ENCODE measurements at places on chromosomes 3 and 15. TPM values are rescaled to one million over a fixed set of nuclear protein-coding genes. Genes with fewer than 3 reads are reported as not detected.

GRCh38 chr15:60937278-60937677 is 291.8 kb downstream of the RORA start:
- DNase-seq, result no peak

Gene ASB14
- polyA plus RNA-seq, result not detected

Gene NTRK3
- polyA plus RNA-seq, result not detected

- DNase-seq, result peak; percentile 33
These were observed 42.4 kb upstream of the RHO start for GRCh38 chr3:129485721-129486663.

Gene CYP1A2
- polyA plus RNA-seq, result not detected

DNA sequence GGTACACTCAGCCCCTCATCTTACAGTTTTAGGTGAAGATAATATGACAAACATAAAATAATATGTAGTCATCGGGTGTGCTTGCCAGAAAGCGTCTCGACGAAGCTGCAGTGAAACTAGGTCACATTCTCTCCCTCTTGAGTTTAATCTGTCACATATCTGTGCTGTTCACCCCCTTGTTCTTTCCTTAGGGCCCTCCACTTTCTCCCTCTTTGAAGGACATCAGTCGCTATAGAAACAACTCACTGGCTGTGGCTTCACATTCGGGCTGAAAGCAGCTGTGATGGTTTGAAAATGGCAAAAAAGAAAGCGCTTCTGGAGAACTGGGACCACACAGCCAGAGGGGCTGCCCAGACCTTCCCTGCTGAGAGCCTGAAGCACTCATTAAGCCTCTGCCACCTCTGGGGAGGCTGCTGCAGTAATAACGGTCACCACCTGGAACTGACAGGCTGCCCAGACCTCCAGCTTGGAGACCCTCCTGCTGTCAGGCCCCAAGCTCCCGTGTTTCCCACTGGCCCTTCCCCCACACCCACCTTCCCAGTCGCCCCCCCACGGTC is 50.3 kb downstream of the ABTB1 start:
- no peak for DNase-seq

DNA sequence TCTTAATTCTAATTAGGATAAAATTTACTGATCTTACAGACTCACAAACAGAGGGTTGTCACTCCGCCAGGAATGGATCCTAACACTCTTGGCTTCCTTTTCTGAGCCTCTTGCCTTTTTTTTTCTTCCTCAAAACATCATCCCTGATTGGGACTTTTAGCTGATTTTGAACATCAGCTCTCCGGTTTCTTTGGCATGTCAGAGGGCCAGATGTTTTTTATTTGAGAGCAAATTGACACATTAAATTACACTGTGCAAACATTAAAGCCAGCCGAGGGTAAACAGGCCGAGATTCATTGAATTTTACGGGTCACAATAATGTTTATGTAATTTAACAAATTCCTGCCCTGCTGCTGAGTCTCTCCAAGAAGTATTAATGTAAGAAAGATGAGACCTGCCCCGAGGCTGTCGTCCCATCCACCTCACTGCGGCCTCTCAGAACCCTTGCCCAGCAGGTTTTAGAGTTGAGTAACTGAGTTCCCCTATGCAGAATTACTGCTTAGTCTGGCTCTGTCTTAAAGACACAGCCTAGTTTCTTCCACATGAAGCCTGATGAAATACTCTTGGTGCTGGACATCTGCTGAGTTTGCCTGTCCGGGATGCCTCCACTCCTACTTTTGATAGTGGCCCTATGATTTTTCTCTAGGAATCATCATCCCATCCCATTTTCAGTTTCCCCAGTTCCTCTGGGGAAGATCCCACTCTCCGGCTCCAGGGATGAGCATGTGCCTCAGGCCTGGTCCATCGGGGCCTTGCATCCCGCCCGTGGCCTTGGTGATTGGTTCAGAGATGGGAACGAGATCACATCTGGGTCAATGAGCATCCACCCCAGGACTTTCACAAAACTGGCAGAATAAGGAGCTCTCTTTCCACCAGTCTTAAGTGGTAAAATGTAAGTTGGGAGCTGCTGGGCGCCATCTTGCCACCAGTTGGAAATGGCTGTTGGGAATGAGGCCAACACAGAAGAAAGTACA is 226.6 kb upstream of the TLE3 start:
- peak; percentile 39 for DNase-seq

Gene SOX2
- polyA plus RNA-seq, result 0.09 TPM

GRCh38 chr15:85955501-85956391 is 123.9 kb upstream of the AGBL1 start:
- no peak for DNase-seq

DNA sequence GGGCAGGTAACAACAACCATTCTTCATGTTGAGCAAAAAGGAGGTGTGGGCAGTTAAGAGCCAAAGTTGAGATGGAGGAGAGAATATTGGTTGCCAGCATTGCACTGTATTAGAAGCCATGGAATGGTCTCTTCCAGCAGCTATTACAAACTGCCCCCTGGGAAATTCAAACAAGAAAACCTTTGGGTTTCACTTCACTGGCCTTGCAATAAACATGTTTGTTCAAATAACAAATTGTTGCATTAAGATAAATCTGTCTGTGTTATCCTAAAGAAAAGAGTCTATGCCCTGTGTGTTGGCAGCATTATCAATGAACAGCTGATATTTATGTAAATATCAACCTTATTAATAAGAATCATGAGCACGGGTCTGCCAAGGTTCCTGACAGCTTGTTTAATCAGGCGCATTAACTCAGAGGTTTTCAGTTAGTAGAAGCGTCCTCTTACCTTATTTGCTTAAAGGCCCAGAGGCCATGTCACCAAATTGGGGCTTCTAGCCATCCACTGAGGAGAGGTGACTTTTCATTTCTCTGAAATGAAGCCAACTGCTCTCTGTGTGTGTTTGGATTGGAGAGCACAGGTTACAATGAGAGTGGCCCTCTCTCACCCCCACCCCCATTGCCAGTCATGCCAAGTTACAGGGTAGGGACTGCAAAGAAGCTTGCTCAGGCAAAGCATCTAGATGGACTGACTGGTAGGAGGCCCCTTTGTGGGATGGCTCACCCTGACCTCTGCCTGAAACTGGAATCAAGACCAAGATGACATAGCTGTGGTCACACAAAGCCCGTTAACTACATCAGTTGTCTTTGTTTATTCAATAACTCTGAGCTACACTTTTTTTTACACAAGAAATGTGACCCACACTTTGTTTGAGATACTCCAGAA is 10.5 kb downstream of the FILIP1L start:
- no peak for DNase-seq

Gene TF
- polyA plus RNA-seq, result under 0.01 TPM

DNA sequence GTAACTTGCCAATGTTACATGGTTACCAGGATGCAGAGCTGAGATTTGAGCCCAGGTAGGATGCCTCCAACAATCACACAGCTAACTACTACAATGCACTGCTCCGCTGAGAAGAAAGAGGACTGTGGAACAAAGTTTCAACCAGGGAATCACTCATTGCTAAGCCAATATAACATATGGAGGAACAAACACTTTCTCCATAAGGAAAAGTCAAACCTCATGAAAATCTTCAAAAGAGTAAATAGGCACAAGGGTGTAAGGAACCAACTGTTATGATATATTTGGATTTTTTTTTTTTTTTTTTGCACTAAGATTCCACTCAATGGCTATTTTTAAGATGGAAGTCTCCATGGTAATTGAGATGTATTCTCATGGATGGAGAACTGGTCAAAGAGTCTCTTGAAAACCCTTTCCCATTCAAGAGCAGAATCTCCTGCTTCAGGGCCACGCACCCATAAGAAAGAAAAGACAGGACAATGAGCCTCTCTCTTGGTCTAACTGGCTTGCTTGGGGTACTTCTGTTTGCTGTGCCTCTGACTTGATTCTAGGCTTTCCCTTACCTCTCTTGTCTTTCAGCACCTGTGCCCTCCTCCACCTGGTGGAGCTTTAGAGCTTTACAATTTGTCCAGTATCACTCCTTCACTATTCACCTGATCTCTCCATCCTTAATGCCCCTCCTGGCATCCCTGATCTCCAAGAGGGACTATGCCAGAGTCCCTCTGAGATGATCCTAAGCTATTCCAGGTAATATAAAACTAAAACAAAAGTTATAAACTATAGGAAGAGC is 252.8 kb downstream of the NTRK3 start:
- no peak for DNase-seq

DNA sequence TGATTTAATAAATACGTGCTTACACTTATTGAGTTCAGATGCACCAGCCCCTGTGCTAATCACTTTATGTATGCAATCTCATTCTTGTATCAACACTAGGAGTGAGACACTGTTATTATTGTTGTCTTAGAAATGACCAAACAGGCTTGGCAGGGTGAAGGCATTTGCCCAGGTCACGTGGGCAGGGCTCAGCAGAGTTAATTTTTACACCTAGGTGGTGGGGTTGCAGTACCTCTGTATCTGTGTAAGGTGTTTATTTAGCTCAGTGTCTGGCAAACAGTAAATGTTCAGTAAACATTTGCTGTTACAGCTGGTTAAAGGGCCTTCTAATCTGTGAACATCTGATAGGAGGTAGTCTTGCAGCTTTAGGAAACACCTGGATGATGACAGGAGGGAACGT is 200.0 kb downstream of the CACNA2D3 start:
- DNase-seq, result no peak

DNA sequence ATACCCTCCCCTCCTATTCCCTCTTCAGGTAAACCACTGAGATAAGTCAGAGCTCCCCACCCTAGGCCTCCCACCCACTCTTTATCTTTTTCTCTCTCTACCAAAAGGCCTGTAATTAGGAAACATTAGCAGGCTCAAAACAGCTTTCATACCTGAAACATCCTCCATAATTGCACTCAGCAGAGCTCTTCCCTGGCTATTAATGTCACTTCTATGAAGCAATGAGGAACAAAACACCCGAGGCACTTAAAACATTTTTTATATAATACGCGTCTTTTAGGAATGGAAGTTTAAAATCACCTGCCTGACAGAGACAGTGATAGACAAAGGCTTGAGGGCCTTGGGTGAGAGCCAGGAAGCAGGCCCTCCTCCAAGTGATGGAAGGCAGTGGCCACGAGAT is 138.9 kb downstream of the EPHB1 start:
- DNase-seq, result no peak

Gene TGM5
- polyA plus RNA-seq, result not detected

- no peak for DNase-seq
These were observed 184.3 kb upstream of the LINGO1 start for GRCh38 chr15:77816983-77817382.

GRCh38 chr3:98630416-98630815 is 37.0 kb upstream of the CPOX start:
- no peak for DNase-seq

GRCh38 chr15:29322415-29322814 is 52.8 kb upstream of the NSMCE3 start:
- no peak for DNase-seq

GRCh38 chr3:45088543-45089358 is 57.4 kb downstream of the CDCP1 start:
- peak; percentile 78 for DNase-seq
